ENCODE measurements at places on chromosomes 4 and X.

- H3K36me3 ChIP-seq: no peaks in the 10 kb centered on the region
- H3K27ac ChIP-seq: no peak overlapping the region
- H3K4me3 ChIP-seq: peak overlapping the region; percentile 18
Measured at GRCh38 chr4:108166038-108166437, 2.7 kb downstream of the LEF1 start.

GRCh38 chr4:53592686-53593501 is 1.6 kb upstream of the LNX1 start:
- no peaks in the 10 kb centered on the region for H3K36me3 ChIP-seq
- no peak overlapping the region for H3K4me3 ChIP-seq
- no peak overlapping the region for H3K27ac ChIP-seq
- no peak for DNase-seq

DNA sequence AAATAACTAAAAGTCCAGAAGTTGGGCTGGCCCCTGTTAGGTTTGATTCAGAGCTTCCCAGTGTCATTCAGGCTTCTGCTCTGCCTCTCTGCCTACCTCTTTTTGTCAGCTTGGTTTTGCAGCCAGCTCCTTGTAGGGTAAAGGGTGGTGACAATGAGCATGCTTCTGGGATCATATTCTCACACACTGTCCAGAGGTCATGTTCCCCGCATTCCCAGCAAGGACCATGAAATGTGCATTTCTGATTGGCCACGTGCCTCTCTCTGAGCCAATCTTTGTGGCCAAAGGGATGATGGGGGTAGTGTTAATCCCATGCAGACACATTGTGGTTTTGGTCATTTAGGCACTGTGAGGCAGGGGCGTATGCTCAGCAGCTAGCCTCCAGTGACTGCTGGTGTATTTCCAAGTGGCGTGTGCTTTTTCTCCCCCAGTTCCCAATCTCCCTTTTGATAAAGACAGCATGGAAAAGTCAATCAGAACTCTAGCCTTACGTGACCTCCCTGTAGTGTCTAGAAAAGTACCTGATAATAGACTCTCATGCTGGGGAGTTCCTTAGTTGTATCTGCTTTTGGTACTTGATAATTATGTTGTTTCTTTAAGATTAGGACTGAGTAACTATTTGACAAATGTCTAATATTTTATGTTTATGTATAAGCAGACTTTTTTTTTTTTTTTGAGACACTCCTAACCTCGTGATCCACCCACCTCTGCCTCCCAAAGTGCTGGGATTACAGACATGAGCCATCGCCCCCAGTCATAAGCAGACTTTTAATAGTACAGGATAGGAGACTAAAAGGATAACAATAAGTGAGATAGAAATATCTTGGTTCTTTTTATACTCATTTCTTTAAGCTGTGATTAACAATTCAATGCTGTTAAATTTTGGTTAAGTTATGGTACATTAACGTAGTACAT is 57.8 kb downstream of the KIAA0232 start:
- no peaks in the 10 kb centered on the region for H3K27me3 ChIP-seq
- no peak overlapping the region for H3K27ac ChIP-seq
- peaks cover 11% of the 10 kb centered on the region for H3K36me3 ChIP-seq

GRCh38 chr4:121800638-121800960 is 524 bp upstream of the EXOSC9 start:
- H3K4me3 ChIP-seq: peak overlapping the region; percentile 99
- H3K27ac ChIP-seq: peak overlapping the region; percentile 85
- peaks cover 8% of the 10 kb centered on the region for H3K4me1 ChIP-seq
- DNase-seq: no peak
- H3K27me3 ChIP-seq: no peaks in the 10 kb centered on the region

- no peak overlapping the region for H3K4me3 ChIP-seq
- peaks cover 22% of the 10 kb centered on the region for H3K36me3 ChIP-seq
- no peaks in the 10 kb centered on the region for H3K27me3 ChIP-seq
- DNase-seq: no peak
- no peak overlapping the region for H3K27ac ChIP-seq
Measured at GRCh38 chr4:48602763-48603162, 112.7 kb downstream of the ZAR1 start.

DNA sequence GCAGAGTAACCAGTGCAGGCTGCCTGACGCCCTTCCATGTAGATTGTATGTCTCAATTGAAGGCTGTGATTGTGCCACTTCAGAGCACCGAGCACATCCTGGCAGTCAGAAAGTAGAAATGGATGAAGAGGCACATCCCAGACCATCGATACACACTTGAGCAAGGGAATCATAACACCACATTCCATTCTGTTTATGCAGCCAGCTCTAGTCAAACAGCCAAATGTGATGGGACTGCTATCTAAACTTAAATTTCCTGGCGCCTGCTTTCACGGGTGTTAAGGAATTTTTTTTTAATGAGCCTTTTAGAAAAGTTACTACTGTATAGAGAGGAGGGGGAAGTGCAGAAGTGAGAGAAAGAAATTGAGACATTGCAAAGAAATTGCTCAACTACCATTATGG is 84.4 kb downstream of the PPARGC1A start:
- no peak overlapping the region for H3K4me3 ChIP-seq
- H3K4me1 ChIP-seq: no peaks in the 10 kb centered on the region
- no peaks in the 10 kb centered on the region for H3K36me3 ChIP-seq
- no peak overlapping the region for H3K27ac ChIP-seq
- DNase-seq: no peak

- no peak overlapping the region for H3K27ac ChIP-seq
- no peaks in the 10 kb centered on the region for H3K36me3 ChIP-seq
- H3K4me1 ChIP-seq: no peaks in the 10 kb centered on the region
- no peak overlapping the region for H3K4me3 ChIP-seq
- no peak for DNase-seq
- no peaks in the 10 kb centered on the region for H3K27me3 ChIP-seq
Measured at GRCh38 chr4:113148925-113149324, 99.5 kb downstream of the ANK2 start.

DNA sequence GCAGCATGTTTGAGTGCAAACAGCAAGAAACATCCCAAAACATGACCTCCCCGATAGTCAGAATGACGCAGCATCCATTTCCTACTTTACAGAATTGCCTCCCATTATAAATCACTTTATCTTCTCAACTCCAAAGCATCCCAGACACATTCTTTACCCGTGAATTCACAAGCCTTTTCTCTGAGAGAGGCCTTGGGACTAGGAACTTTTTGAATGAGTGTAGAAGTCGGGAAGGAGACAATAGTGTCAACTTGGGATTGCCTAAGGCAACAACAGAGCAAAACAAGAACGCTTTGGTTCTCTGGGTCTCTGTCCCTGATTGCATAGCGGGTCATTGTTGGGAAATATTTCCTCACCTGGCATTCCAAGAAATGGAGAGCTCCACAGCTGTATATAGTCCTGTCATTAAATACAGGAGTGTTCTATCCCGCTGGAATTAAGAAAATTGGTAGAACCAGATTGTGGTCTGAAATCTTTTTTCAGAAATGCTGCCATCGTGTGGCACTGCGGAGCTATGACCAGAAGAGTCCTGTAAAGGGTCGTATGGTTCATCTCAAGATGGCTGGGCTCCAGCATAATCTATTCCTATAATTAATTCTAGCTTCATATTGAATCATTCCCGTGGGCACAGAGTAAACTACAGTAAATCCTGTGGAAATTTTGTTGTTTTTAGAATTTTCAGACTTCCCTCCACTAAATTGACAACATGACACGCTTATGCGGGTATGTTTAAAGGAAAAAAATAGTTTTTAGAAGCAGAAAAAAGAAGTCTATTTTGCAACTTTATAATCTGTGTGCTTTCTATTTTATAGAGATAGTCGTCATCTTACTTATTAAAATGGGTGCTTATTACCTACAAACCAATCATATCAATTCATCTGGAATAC is 2.0 kb upstream of the SPP1 start:
- no peak for DNase-seq
- no peak overlapping the region for H3K4me3 ChIP-seq
- no peaks in the 10 kb centered on the region for H3K36me3 ChIP-seq
- H3K4me1 ChIP-seq: peaks cover 4% of the 10 kb centered on the region

DNA sequence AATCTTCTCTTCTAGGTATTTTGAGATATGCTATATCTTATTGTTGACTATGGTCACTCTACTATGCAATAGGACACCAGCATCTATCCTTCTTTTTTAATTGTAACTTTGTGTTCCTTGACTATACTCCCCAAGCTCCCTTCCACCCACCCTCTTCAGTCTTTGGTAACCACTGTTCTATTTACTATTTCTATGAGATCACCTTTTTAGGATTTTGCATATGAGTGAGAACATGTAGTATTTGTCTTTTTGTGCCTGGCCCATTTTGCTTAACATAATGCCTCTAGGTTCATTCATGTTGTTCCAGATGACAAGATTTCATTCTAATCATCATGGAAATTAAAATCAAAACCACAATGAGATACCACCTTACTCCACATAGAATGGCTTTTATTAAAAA is 63.3 kb upstream of the BANK1 start:
- H3K27me3 ChIP-seq: no peaks in the 10 kb centered on the region
- H3K27ac ChIP-seq: no peak overlapping the region
- DNase-seq: no peak
- no peaks in the 10 kb centered on the region for H3K36me3 ChIP-seq
- H3K4me3 ChIP-seq: no peak overlapping the region

DNA sequence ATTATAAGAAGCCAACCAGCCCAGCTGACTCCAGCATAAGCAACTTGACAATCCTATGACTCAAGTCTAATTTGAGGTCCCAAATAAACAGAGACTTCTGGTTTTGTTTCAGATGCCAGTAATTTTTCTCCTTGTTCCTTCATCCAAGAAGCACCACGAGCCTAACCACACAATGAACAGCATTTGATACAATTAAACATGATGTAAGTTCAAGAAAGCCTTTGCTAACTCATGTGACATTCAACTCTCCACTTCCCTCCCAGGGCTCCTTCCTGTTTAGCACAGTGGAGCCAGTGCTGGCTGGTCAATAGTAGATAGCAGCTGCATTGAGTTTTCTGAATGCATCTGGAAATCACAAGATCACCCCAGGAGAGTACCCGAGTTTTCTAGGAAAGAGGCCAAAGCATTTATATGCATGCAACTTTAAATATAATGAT is 206.3 kb downstream of the ARHGAP24 start:
- peak overlapping the region; percentile 50 for H3K27ac ChIP-seq
- H3K4me1 ChIP-seq: no peaks in the 10 kb centered on the region
- H3K27me3 ChIP-seq: no peaks in the 10 kb centered on the region

DNA sequence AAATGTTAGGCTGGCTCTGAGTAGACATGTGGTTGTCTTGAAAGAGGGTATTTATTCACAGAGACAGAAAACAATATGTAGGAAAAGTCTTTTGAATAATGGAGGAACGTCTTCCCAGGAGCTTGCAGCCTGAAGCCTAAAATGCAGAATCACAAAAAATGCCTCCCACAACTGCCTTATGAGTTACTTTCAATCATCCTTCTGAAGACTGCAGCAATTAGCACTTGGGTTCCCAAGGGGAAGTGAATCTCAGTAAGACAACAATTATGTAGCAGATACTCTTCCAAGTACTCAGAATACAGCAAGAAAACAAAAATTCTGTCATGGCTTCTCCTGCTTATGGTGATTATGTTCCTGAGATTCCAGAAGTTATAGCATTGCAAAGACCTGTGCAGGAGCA is 166.6 kb upstream of the TBL1X start:
- no peaks in the 10 kb centered on the region for H3K36me3 ChIP-seq
- no peaks in the 10 kb centered on the region for H3K27me3 ChIP-seq
- H3K4me3 ChIP-seq: no peak overlapping the region
- no peak for DNase-seq
- H3K4me1 ChIP-seq: no peaks in the 10 kb centered on the region

GRCh38 chr4:82905205-82905604 is 4.7 kb downstream of the THAP9 start:
- H3K4me1 ChIP-seq: no peaks in the 10 kb centered on the region
- H3K4me3 ChIP-seq: no peak overlapping the region
- H3K27ac ChIP-seq: no peak overlapping the region
- no peak for DNase-seq
- no peaks in the 10 kb centered on the region for H3K36me3 ChIP-seq

DNA sequence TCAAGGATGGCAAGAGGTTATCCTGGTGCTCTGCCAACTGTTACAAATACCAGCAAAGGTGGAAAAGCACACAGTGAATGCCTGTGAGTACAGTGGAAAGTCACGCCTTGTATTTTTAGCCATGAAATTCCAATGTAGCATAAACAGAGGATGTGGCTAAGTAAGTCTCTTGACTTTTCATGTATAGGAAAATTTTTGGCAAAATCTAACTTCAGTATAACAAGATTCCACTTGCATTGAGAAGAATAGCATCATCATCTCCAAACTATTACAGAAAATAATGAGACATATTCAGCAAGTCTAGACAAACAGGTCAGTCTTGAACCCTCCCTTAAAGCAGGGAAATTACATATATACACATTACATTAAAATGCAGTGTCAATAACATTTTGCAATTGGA is 7.9 kb downstream of the SLC10A6 start:
- no peak overlapping the region for H3K4me3 ChIP-seq
- no peak for DNase-seq
- no peaks in the 10 kb centered on the region for H3K4me1 ChIP-seq
- H3K27me3 ChIP-seq: no peaks in the 10 kb centered on the region

GRCh38 chr4:83905952-83906351 is 370.0 kb downstream of the GPAT3 start:
- no peak for DNase-seq
- no peaks in the 10 kb centered on the region for H3K36me3 ChIP-seq
- H3K27me3 ChIP-seq: no peaks in the 10 kb centered on the region

- no peaks in the 10 kb centered on the region for H3K36me3 ChIP-seq
- H3K4me3 ChIP-seq: no peak overlapping the region
- H3K4me1 ChIP-seq: peaks cover 6% of the 10 kb centered on the region
- H3K27me3 ChIP-seq: no peaks in the 10 kb centered on the region
- no peak overlapping the region for H3K27ac ChIP-seq
Measured at GRCh38 chrX:23901060-23901459, 6.7 kb downstream of the APOO start.

DNA sequence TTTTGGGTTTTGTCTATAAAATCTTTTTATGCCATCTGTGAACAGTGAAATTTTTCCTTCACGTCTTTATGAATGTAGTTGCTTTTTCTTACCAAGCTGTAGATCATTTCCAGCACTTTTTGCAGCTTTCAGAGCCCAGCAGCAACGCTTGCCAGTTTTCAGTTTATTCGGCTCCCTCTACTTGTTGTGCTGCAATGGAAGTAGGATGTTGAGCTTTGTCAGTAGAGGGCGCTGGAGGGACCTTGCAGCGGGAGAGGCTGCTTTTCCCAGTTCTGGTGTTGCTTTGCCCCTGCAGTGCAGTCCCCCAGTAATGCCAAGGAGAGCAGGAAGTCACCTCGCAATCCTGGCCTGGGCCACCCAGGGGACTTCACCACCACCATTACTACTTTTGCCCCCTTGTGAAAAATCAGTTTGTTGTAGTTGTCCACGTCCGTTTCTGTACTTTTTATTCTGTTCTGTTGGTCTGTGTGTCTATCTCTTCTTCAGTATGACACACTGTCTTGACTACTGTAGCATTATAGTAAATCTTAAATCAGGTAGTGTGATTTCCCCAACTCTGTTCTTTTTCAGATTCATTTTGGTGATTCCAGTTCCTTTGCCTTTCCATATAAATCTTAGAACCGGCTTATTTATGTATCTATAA is 21.8 kb downstream of the CMC4 start:
- peak; percentile 72 for DNase-seq
- no peaks in the 10 kb centered on the region for H3K27me3 ChIP-seq
- H3K4me1 ChIP-seq: no peaks in the 10 kb centered on the region
- H3K36me3 ChIP-seq: peaks cover 10% of the 10 kb centered on the region
- no peak overlapping the region for H3K27ac ChIP-seq
- H3K4me3 ChIP-seq: no peak overlapping the region
